ENCODE measurements at places on chromosomes 13 and 19.

- no peak for DNase-seq
Measured at GRCh38 chr13:106753251-106753650, 185.3 kb upstream of the ARGLU1 start.

GRCh38 chr19:43847246-43847645 is 20.1 kb downstream of the ZNF283 start:
- no peak for DNase-seq

- no peak for DNase-seq
Measured at GRCh38 chr13:94236872-94237271, 242.6 kb downstream of the DCT start.

DNA sequence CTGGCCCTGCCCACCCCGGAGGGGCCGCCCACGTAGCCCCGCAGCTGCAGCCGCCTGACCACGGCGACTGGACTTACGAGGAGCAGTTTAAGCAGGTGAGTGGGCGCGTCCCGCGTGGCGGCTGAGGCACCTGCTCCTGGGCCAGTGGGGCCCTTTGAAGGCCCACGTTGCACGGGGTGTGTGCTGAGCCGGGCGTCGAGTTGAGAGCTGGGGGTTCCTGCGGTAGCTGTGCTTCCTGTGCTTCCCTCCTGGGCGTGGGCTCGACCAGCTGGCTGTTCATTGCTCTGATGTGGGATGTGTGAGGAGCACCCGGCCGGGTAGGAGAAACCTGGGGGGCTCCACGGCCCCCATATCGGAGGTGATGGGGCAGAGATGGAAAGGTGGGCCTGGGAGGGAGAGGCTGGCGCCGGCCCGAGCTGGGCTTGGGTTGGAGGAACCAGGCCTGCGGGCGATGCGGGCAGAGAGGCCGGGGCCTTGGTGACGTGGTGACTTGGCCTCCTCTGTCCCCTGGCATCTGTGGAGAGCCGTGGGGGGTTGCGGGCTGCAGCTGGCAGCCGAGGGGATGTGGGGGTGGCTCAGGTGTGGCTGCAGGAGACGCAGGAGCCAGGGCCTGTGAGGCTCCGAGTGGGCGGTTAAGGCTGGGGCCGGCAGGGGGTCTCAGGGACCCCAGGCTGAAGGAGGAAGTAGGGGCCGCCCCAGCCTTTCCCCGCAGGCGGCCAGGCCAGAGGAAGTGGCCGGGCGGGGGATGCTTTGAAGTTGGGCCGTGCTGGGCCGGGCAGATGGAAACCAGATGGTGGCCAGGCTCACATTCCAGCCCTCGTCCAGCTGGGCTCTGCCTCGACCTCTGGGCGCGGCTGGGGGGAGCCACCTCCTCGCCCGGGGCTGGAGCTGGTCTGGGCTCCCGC is 7.1 kb downstream of the ARID3A start:
- DNase-seq = peak; percentile 93

GRCh38 chr19:51147663-51148062 is 5.6 kb downstream of the SIGLEC7 start:
- DNase-seq = no peak

GRCh38 chr13:97540696-97541095 is 106.7 kb downstream of the RAP2A start:
- DNase-seq = peak; percentile 67
